Bronchial smooth muscle cell (primary cell): ENCODE measurements at places on chromosomes 11 and 22. TPM values are rescaled to one million over a fixed set of nuclear protein-coding genes. Genes with fewer than 3 reads are reported as not detected.

Gene SCN4B
- total RNA-seq = under 0.01 and 0.43 TPM in 2 replicates

Gene JAML
- not detected in 2 replicates for total RNA-seq

Gene TRPC6
- 0.16 TPM in 1 of 2 replicates, not detected in the other for total RNA-seq

Gene CLDN5
- 0.43 and 0.63 TPM in 2 replicates for total RNA-seq

Gene MYBPC3
- not detected in 2 replicates for total RNA-seq

Gene MAPK8IP1
- 9.4 and 9.5 TPM in 2 replicates for total RNA-seq

Gene CRYBB3
- not detected in 2 replicates for total RNA-seq

Gene CALCA
- total RNA-seq = not detected in 2 replicates
